ENCODE measurements at places on chromosomes 3 and 15.

DNA sequence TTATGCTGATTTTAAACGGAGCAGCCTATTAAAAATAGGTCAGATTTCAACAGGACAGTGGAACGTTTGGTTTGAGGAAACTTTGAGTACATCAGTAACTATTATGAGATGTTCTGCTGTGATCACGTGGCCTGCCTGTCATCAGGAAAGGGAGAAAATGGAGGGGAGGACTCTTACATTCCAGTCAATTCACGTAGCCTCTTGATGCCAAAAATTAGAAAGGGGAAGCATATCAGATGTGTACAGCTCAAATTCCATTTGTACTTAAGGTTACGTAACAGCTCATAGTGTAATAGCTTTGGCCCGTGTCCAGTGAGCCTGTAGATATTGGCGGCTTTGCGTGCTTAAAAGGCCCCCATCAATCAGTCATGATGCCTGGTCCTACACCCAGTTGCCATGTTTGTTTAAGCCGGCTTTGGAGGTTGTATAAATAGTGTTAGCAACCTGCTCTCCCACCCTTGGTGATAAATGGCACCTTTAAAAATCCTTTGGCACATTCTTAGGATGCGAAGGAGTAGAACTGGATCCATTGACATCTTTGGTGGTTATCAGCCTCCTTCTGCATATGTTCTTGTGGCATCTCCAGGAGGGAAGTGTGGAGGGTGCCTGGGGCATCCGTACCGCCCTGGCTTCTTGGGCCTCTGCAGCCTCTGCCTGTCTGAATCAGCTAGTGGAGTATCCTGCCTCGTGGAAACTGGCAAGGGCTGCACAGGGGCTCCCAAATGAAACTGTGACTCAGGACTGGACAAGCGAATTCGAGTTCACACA is 163.9 kb downstream of the THSD4 start:
- DNase-seq, result peak; percentile 72

GRCh38 chr3:13419505-13420044 is 547 bp downstream of the NUP210 start:
- DNase-seq, result peak; percentile 76

- peak; percentile 8 for DNase-seq
Measured at GRCh38 chr3:24648063-24648462, 153.4 kb upstream of the THRB start.

DNA sequence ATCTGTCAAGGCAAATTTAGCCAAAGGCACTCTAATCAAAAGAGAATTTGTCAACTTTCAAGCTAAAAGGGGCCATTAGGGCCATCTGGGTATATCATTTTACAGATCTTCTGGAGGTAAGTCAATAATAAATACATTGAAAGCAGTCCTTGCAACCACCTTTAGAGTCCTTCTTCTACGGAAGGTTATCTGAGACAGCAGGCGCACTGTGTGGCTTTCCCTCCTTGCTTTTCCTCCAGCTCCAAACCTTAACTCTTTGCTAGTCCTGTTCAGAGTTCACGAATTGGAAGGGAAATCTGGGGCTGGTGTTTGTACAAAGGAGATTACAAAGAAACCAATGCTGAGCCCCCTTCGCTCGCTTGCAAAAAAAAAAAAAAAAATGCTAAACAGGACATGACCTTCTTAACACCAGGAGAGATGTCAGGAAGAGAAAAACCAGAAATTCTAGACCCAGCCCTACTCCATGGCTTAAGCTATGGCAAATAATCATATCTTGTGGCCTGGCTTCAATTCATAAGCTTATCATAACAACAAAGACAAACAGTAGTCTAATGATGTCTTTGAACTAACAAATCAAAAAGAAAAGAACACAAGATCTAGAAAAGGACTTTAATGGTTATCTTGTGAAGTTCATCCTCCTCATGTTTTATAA is 215.7 kb downstream of the STT3B start:
- no peak for DNase-seq

DNA sequence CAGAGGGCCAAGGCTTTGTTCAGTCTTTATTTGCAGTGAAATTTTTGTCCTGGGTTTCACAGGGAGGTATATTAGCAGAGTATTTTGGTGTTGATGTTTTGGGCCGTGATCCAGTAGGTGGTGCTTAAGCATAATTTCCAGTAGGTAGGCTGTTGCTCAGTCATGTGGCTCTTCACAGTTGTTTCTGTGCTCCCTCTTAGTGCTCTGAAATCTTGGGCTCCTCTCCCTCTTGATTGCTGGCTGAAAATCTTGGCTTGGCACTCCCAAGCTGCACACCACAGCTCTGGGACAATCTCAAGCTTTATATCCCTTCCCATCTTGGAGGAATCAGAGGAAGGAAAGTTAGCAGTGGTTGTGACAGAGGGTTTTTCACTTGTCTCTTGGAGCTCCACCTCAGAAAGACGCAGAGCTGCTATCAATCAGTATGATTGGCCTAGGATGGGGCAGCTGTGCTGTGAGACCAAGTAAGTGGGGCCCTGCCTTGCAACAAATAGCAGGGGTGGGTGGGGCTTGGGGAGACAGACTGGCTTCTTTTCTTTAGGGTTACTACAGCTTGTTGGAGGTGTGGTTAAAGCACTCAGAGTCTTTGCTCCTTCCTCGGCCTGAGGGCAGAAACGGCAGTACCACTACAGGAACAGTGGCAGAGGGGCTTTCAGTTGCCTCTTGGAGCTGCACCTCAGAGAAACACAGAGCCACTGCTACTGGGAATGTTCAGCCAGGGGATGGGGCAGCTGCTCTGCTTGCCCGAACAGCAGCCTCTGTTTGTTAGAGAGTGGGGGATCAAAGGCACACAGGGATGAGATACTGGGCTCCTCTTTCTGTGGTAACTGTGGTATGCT is 627.0 kb downstream of the SI start:
- DNase-seq, result no peak

DNA sequence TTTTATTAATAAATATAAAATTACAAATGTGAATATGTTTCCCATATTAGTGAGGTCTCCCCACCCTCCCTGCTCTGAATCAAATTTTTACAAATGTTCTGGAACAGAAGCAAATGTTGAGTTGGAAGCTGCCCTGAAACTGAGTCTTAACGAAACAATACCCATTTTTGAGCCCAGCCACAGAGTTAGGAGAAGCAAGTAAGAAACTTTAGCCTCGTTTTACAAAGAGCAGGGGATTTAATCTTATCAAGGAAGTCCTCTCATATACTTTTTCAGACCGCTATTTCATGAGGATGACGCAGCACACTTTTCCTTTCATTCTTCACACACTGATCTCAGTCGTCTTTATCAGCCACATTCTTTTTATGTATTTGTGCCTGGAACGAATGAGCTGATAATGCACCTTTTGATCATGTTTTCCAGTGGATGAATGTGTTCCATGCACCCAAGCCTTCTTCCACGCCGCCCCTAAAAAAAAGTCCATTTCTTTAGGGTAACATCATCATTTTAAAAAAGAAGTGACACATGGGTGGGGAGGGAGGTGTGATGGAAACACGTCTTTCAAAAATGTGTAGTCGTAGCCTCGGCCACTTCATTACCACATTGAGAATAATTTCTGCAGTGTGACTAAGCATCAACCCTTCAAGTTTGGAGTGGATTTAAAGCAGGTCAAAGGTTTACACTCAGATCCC is 48.1 kb downstream of the SETMAR start:
- DNase-seq, result no peak

GRCh38 chr15:83767741-83768140 is 113.8 kb downstream of the ADAMTSL3 start:
- peak; percentile 21 for DNase-seq

DNA sequence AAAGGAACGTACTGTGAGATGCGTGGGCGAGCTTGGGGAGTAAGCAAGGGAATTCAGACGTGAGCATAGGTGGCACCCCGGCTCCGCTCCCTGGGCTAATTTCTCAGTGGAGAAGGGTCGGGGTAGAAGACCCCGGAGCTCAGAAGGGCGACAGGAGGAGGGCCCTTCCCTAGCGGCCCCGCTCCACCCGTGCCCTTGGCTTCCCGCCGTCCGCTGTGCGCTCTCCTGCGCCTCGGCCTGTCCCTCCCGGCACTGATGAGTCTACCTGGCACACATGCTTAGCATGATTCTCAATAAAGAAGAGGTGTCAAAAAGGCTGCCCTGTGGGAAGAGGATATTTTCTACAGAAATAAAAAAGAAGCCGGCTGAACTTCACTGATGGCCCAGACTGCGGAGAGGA is 292.7 kb downstream of the OCA2 start:
- no peak for DNase-seq

DNA sequence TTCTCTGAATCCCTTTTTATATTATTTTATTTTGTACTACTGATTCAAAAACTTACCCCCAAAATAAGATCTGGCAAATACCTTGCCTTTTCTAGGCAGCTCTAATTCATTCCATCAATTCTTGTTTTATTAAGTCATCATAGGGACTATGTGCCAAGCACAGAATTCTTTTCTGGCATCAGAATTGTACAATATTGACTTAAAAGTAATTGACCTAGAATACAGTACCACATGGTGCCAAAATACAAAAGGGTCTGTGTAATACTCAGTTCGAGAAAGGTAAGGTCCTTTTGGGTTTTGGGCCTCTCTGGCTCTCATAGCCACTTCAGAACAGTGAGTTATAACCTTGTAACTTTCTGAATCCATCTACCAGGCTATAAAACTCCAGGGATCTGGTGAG is 46.2 kb downstream of the KBTBD8 start:
- no peak for DNase-seq

- peak; percentile 77 for DNase-seq
Measured at GRCh38 chr3:50246517-50246954, 10.5 kb downstream of the GNAI2 start.

DNA sequence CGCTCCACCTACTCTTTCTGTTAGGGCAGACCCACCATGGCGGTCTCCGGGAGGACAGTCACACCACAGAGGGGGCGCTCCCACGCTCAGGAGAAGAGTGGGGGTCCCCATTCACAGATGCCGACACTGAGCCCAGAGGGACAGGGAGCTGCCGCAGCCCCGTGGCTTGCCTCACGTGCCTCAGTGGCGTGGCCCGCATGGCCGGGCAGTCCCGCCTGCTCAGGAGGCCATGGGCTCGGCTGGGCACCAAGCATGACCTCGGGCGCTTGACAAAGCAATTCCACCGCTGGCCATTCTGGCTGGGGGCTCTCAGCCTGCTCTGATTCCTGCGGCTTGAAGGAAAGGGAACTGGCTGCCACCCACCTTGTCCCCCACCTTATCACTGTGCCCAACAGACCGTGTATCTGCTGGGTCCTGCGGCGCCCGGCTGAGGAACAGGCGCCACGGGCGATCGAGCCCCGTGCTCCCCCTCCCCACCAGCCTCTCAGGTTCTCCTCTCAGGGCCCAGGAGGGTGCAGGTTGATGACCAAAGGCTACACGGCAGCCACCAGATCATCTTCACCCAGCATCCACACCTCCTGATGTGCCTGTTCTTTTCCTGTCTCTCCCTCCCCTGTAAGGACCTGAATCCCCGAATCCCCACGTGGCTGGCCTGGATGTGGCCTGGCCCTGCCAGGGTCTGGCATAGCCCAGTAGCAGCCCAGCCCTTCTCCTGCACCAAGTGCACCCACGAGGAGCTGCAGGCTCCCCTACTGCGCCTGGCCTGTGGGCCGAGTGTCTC is 20.7 kb downstream of the CYFIP1 start:
- no peak for DNase-seq

All from eye (tissue), 1 donor.